ENCODE measurements at places on chromosomes 11 and 22. TPM values are rescaled to one million over a fixed set of nuclear protein-coding genes. Genes with fewer than 3 reads are reported as not detected.

DNA sequence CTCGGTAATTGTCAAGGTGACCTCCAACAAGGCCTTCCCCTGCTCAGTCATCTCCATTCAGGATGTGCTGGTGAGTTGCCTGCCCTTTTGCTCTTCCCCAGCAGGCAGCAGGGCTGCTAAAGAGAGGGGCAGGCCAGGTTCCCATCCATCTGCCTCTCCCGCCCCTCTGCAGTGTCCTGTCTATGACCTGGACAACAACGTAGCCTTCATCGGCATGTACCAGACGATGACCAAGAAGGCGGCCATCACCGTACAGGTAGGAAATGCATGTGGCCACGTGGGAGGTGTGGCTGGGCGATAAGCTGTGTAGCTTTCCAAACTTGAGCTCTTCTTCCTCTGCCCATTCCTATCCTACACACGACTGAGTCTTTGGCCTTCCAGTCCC lies 4.0 kb downstream of the SIDT2 start:
- DNase-seq, result no peak

CXCR5 gene
- not detected for total RNA-seq

ACR gene
- not detected for total RNA-seq

DNA sequence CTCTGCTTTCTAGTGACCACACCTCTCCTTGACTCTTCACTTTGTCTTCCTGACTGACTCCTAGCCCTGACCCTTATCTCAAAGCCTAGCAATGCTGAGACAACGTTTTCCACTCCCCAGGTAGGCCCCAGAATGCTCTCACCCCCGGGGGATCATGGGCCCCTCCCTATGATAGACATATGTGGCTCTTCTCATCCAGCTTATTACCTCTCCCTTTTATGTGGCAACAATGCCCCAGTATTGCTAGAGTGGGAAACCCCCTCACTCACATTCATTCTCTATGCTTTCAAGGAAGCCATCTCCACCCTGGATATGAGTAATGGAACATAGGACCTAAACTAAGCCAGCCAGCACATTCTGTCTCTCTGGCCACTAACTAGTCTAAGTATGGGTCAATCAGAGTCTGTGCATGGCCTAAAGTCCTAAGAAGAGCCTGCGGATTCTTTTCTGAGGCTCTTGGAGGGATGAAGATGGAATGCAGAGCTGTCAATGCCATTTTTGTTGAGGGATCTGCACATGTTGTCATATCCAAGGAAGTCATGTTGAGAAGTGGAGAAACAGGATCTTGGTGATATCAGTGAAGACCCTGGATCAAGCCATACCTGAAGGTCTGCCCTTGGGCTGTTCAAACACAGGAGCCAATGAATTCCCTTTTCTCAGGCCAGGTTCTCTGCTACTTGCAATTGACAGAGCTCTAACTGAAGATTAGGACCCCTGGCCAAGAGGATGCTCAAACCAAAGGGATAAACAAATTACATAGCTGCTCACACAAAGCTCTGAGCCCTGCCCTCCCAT lies 79.8 kb upstream of the GRK3 start:
- no peak for DNase-seq

- no peak for DNase-seq
These were observed 40.6 kb downstream of the RELT start for GRCh38 chr11:73416786-73417185.

DNA sequence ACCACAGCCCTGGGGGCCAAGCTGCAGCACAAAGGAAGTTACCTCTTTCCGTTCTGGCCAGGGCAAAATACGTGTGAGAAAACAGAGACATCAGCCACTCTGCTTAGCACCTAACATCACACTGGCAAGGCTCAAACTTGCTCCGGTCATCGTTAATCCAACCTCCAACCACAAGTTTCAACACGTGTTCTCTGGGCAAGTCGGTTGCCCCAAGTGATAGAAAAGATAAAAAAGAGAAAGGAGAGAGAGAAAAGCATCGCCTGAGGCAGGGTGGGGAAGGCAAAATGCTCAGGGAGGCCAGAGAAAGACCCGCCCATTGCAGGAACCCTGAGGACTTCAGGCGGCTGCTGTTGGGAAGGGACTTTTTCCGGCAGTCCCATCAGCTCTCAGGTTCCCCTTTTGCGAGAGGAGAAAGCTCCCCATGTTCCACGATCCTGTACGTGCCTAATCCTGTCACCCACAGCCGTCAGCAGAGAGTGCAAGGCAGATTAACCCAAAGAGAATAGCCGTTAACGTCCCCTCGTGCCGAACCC lies 18.5 kb upstream of the B4GALNT4 start:
- DNase-seq, result no peak

A4GALT gene
- 2.6 TPM for total RNA-seq

DNA sequence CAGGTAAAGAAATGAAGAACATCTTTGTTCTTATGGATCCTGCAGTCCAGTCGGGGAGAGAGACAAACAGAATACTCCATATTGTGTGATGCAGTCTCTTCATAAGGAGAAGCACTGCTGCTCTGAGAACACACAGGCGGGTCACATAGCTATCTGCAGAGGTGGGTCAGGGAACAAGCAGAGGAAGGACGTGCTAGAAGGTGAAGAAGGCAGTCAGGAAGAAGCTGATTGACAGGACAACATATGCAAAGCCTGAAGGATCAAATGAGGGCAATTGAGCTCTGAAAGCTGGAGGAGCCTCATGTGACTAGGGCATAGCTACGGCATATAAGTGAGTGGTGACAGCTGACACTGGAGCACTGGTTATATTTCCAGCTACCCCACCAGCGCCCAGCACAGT lies 122.5 kb downstream of the OPCML start:
- no peak for DNase-seq

OR8J1 gene
- not detected for total RNA-seq

MGAT3 gene
- total RNA-seq, result 18.5 TPM

- DNase-seq, result no peak
These were observed 116.0 kb downstream of the KIRREL3 start for GRCh38 chr11:126884594-126884993.

GRCh38 chr11:133659538-133660201 lies 127.4 kb upstream of the OPCML start:
- no peak for DNase-seq

DNA sequence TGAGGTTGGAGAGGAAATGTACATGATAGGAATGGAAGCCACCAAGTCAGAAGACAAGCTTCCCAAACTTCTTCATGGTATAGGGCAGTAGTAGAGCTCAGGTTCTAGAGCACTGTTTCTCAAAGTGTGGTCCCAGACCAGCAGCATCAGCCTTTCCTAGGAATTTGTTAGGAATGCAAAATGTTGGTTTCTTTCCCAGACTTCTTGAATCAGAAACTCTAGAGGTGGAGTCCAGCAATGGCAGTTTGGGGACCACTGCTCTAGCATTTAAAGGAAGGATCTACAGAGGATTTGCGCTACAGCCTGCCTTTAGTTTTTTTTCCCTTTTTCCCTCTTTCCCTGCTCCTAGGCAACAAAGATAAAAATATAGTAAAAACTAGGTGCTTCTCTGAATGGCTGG lies 17.0 kb upstream of the MMP12 start:
- no peak for DNase-seq

GRCh38 chr11:4804280-4804679 lies at the start of gene OR52R1:
OR52R1 (minus strand) TSS chr11:4804380; CDS start chr11:4804380, 0 bp downstream.
- DNase-seq, result no peak

GRCh38 chr22:31187627-31188026 lies 24.5 kb upstream of the LIMK2 start:
- DNase-seq, result no peak

- DNase-seq, result peak; percentile 99
These were observed at the start of gene RPS6KB2 for GRCh38 chr11:67428052-67429001. RPS6KB2 (plus strand) TSS chr11:67428494; CDS start chr11:67428546, 52 bp downstream.

DNA sequence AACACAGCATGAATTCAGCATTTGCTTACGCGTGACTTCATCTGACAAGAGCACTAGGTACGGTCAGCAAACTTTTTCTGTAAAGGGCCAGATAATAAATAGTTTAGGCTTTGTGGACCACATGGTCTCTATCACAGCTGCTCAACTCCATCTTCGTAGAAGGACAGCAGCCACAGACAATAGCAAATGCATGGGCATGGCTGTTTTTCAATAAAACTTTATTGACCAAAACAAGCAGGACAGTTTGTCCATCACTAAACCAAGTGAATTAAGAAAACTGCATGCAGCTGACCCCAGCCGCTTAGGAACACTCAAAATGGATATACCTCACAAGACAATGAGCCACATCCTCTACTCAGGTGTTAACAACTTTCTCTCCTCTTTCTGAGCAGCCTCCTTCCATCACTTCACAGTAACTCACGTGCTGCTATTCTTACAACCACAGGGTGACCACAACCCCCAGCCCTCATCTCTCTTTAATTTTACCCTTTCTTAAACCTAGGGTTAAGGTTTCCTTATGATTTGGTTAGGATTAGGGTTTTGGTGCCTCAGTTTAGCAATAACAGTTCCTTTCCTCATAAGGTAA lies 22.7 kb upstream of the ARHGAP32 start:
- no peak for DNase-seq

- DNase-seq, result peak; percentile 87
These were observed 627 bp downstream of the ASCL2 start for GRCh38 chr11:2269601-2270321.

OR4A15 gene
- not detected for total RNA-seq

DNA sequence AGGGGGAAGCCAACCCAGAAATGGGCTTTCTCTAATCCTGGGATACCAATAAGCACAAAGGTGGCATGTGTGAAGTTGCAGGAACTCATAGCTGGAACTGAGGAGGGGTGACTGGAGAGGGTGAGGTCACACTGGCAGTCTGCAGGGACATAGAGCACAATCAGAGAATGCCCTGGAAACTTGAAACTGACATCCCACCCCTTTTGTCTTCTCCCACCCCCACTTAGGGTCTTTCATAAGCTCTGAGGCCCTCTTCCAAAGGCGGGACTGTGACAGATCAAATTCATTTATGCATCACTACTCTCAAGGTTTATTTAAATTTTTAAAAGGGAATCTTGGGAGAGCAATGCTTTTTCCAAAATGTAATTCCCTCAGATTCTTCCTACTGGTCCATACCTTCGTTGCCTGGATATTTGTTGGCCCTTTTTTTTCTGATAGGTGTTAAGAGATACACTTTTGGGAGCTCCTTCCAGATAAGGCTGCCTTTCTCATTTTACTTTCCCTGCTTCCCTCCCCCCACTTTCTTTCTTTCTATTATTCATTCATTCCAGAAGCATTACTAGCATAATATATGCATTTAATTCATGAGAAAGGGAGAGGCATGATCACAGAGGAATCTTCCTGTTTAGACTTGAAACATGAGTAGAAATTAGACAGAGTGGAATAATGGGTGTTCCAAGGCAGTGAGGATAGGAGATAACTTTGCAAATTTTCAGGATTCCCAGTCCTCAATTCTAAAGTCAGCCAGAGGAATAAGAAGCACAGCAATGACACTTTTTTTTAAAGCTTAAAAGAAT lies 14.8 kb downstream of the OR51E2 start:
- no peak for DNase-seq

DNA sequence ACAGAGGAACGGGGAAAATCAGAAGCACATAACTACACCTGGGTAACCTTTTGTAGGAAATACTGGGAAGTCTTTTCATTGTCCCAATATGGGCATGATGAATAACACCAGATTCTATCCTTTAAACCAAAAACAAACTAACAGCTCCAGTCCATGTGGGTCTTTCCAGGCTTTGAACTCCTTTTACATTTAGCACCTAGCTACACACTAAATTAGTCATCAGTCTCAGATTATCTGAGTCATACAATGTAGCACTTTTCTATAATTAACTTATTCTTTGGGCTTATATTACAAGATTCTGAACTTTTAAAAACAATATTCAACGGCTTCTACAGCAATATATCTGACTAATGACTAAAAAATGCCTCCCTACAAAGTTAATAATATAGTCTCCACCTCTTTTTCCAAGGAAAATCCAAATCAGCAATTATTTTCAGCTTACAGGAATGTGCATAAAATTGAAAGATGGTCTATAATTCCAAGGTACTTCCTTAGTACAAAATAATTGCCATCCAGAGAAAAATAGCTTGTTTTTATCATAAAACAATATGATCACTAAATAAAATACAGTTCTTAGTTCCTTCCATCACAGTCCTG lies 26.3 kb downstream of the STK33 start:
- DNase-seq, result no peak

PRR5L gene
- total RNA-seq, result 23.4 TPM

DNA sequence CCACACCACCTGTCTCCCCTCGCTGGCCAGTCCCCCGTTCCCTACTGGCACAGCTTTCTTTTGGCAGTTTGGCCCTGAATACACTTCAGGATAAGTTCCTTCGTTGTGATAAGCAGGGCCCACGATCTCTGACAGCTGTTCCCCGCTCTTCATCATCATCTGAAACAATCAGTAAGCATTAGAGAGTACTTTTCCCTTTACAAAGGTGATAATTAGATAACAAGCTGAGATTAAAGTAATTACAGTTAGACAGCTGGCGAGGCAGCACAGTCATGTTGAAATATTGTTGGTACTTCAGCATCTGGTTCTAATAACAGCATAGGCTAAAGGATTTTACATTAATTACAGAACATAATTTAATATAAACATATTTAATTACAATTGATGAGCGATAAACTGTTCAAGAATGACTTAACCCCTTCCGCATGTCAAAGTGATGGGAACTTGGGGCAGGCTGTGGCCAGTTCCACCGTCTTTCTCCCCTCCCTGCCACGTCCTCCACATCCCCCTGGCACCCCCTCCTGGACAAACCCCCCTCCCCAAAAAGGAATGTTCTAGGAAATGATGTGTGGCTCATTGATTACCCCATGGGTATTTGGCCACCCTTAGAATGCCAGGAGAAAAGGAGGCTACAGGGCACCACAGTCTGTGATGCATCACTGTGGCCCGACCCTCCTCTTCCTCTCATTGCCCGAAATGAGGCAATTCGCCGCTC lies 134.9 kb downstream of the RCN1 start:
- DNase-seq, result no peak

- DNase-seq, result no peak
These were observed 9.2 kb downstream of the CLDN5 start for GRCh38 chr22:19514831-19515565.

- no peak for DNase-seq
These were observed 176.9 kb downstream of the MN1 start for GRCh38 chr22:27624705-27625104.

DNA sequence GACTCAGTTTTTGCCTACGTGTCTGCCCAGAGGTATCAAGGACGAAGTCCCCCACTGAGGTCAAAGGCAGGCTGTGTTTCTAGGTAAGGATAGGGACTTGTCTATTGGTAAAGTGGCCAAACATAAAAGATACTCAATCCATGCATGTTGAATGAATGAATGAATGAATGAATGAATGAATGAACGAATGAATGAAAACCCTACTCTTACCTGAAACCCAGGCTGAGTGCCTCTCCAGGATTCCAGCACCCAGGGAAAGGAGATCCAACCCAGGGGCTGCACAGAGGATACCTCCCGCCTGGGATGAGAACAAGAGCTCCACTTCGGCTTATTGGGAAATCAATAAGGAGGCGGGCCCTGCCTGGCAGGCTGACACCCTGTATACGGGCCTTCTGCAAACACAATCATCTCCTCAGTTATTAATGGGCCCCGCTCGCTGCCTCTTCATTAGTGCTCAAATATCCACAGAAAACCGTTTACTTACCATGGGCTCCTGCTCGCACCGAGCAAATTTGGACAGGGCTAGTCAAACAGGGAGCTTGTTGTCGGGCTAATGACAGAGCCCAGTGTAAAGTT lies 177.4 kb downstream of the BUD13 start:
- no peak for DNase-seq
